Activated naive CD4-positive, alpha-beta T cell treated with anti-CD3 and anti-CD28 coated beads for 36 hours (primary cell): ENCODE measurements at places on chromosomes 7 and 10.
A peak's percentile ranks its signal among the peaks of the same experiment; 100 is the strongest.

DNA sequence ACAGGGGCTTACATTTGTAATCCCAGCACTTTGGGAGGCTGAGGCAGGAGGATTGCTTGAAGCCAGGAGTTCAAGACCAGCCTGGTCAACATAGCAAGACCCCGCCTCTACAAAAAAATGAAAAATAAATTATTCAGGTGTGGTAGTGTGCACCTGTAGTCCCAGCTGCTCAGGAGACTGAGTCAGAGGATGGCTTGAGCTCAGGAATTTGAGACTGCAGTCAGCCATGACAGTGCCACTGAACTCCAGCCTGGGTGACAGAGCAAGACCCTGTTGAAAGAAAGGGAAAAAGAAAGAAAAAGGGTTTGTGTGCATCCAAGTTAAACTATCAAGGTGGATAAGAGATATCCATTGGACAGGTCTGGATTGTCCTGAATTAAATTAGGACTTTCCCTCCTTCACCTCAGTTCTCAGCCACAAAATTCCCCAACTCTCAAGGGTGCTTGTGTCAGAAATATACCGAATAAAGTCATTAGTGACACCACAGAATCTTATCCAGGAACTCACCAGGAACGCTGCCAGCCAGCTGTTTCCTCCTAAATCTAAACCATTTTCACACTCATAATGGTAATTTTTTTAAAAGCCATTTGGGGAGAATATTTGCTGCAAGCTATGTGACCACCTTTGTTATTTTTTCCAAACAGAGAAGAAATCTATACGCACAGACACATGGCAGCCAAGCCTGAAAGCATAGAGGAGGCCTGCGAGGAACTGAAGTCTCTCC is 12.0 kb downstream of the AFAP1L2 start:
- no peak for DNase-seq

GRCh38 chr10:31808258-31809218 is 120.1 kb downstream of the ARHGAP12 start:
- peak; percentile 24 for DNase-seq

GRCh38 chr7:47587351-47587750 is 5.4 kb upstream of the TNS3 start:
- no peak for DNase-seq

- DNase-seq: no peak
Measured at GRCh38 chr10:46018453-46019176, 11.8 kb downstream of the NCOA4 start.

- no peak for DNase-seq
Measured at GRCh38 chr10:13528875-13529713, at the start of gene BEND7. TSS of gene BEND7 (minus strand) at chr10:13529014. CDS start at chr10:13528533, 481 bp downstream.

DNA sequence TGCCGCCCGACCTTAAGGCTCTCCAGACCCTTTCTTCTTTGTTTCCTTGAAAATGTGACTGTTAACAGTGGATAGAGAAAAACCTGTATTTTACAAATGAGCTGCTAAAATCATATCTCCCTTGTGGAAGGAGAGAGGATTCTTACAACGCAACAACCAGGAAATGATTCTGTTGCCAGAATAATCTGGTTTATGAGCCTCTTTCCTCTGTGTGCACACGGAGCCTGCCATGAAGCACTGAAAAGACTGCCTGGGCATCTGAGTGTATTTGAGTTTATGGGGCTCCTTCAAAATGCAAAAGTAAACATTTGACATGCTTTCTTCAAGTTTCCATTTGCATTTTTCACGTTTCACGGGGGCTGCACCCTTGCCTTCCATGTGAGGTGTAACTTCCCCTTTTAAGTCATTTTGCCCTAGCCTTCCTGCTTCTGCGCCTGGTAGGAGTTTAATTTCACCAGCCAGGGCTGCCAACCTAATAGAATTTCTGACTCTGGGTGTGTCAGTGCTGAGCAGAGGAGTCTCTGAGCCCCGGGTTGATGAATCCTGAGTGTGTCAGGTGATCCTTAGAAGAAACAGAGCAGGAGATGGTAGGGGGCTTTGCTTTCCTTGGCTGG is 101.2 kb downstream of the GRB10 start:
- DNase-seq: no peak

DNA sequence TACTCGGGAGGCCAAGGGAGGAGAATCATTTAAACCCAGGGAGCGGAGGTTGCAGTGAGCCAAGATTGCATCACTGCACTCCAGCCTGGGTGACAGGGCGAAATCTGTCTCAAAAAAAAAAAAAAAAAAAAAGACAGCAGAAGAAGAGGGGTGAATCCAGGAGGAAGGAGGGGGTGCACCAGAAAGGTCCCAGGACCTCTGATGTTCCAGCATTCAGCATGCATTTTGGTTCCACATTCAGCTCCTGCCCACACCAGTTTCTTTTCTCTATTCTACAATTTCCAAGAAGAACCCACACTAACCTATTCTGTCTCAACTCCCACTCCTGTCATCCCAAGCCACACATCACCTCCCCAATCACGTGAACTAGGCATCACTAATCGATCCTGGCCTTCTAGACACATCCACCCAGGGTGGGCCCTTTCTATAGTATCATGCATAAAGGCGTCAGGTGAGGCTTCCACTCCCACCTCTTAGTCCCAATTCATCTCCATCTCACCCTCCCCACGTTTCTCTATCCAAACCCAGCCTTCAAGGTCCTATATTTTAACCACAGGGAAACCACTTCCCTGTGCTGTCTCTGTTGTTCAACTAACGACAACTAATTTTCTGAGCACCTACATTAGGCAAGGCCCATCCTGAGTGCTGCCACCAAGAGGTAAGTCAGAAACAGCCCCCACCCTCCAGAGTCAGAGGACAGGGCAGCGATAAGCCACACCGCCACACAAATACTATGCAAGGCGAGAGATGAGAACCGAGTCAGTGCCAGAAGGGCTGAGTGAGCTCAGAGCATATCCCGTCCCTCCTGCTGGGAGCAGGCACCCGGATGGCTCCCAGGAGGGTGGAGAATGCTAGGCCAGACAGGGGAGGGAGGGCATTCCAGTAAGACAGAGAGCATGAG is 2.2 kb downstream of the ANXA11 start:
- peak; percentile 84 for DNase-seq

DNA sequence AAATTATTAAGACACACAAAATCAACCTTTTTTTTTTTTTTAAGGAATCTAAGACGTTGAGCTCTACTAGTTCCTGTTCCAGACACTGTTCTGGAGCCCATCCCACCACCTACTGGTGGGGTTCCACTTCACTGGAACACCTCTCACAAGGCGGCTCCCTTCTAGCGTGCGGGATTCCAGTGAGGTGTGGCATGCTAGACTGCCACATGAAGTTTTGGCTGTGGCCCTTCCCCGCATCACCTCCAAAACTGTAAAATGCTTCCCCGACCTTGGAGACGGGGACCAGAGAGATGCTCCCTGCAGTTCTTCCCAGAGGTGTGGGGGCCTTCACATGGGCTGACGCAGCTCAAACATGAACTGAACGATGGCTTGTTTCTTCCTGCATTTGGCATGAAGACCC is 12.6 kb downstream of the FAM53B start:
- no peak for DNase-seq

GRCh38 chr7:33750177-33750576 is 155.2 kb upstream of the BMPER start:
- DNase-seq: no peak

- DNase-seq: no peak
Measured at GRCh38 chr10:54470324-54470631, 330.8 kb downstream of the PCDH15 start.

DNA sequence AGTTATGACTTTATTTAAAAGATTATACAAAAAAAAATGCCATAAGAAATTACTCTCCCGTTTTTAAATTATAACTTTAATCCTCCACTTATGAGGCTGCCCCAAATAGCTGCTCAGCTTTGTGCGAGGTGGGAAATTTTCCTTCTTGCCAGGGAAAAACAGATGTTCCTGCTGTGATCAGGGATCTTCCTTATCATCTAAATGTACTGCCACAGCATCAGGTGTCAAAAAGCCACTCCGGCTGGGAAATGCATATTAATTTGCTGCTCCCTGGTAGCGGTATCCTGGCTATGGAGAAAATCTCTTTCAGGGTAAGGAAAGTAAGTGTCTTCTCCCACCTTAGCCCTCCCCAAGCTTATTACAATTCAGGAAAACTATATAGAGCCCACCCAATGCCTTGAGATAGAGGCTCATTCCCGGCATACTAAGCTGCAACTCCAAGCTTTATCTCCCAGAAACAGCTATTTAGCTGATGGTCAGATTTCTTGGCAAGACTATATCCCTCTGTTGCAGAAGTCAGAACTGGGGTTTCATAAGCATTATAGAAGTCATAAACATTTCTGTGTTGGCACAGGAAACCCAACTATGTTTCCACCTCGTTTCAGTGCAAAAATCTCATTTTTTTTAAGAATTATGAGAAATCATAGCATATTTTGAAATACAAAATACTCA is 360.4 kb downstream of the PARD3 start:
- no peak for DNase-seq

DNA sequence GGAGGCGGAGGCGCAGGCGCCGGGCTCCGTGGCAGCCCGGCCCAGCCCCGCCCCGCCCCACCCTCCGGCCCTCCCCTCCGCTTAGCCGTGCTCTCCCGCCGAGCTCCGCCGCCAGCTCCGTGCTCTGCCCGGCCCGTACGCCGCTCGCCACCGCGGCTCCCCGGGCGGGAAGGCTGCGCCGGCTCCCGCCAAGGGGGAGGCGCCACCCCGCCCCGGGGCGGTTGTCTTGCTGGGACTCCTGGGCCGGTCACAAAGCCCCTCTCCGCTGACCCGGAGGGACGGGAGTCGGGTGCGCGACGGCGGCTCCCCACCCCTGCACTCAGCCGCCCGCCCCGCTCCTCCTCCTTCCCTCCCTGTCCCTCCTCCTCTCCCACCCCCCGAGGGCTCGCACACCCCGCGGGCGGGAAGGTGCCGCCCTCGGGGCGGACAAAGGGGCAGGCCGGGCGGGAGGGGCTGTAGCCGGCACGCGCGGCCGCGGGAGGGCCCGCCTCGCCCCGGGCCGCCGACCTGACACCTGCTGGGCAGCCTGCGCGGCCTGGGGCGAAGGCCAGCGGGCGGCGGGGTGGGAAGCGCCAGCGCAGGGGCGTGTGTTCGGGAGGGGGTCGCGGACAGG is 11.5 kb upstream of the SP8 start:
- DNase-seq: peak; percentile 13
